ENCODE measurements at places on chromosomes 5 and 9. TPM values are rescaled to one million over a fixed set of nuclear protein-coding genes. Genes with fewer than 3 reads are reported as not detected.

DNA sequence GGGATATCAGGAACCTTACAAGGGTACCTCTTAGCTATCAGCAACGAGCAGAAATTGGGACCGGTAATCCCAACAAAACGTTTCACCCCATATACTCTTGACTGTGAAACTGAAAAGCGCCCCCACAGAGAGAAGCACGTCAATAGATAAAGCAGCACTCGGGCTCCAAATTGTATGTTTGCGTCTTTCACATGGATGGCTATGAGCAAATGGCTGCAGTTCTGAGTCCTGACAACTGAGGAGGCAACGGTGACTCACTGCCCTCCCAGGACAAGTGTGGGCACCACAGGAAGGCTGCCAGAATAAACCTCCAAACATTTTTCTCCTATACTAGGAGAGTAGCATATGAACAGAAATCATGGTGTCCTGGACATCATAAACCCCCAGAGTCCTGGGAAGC is 36.6 kb downstream of the SEMA4D start:
- peak; percentile 95 for DNase-seq

- no peak for DNase-seq
Measured at GRCh38 chr9:695252-695651, 146.2 kb upstream of the DMRT1 start.

DNA sequence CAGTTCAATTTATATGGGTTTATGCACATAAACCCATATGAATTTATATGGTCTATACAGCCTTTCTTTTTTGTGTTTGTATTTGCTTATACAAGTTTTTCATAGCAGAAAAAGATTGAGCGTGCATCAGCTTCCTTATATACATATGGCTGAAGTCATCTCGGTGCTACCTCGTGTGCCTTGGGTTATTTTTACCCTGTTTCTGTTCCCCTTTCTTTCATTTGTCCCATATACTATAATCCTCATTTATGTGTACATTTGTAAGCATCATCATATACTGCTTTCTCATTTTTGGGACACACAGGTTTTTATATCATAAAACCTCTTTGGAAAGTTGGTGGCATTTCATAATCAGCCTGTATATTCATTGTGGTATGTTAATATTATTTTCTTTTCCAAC is 107.8 kb upstream of the ADAMTSL1 start:
- no peak for DNase-seq

DNA sequence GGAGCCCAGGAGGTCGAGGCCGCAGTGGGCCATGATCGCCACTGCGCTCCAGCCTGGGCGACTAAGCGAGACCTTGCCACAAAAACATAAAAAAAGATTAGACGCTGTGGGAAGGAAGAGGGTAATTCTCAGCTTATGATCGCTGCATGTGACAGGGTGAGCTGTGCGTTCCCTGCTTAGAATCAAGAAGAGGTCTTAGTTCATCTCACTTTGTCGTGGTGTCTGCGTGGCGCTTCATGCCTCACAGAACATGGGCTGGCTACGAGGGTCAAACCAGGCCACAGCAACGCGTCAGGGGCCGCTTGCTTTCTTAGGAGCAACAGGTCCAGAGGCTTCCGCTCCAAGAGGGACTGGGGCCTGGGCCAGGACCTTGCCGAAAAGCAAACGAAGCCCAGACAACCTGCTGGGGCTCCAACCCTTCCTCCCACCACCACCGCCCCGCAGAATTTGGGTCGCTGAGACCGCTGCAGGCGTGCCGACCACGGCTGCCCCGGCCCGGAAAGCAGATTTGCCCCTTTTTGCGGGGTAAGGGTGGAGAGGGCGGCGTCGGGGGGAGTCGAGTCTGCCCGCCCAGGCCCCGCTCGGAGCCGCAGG is 10.0 kb upstream of the GRIN1 start:
- no peak for DNase-seq

DNA sequence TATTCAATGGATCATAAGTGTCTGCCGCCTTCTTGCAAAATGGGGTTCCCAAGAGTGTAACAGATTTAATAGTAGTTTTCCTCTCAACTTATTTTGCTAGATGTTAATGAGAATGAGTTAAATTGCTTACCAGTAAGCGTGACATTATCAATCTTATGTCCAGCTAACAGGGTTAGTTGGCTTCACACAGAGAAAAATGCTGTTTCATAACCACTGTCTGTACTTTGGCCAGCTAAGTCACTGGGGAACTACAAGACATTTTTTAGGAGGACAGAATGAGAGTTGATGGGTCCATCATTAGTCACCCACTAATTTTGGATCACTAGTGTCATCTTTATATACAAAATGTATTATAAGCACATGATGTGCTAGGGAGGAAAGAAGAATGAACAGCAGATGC is 1.4 kb downstream of the CDC37L1 start:
- peak; percentile 42 for DNase-seq

- DNase-seq, result no peak
Measured at GRCh38 chr5:14810282-14810681, 61.3 kb downstream of the ANKH start.

DNA sequence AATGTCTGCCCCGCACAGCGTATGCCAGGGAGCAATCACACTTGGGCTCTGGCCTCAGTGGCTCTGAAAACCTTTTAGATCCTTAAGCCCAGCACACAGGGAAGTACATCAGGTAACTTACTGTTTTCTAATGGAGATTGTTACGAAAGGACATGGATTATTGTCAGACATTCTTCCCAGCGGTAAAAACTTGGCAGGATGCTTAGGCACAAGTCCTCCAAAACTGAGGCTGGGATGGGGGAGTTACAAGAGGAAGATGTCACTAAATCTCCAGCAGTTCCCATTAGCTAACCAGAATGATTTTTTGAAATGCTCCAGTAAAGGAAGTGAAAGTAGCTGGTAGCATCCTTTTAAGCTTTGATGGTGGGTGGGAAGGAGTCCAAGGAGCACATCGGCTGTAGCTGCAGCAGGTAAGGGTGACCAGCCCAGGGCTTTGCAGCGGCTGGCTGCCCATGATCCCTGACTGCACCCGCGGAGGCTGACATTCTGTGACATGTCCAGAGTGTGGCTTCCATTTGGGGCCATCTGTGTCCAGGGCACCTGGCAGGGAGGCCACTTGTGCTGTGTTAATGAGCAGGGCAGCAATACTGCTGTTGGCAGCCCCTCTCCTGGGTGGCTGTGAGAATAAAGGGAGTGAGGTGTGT is 165.8 kb downstream of the GADD45G start:
- DNase-seq, result no peak

GRCh38 chr9:109816490-109816889 is 36.5 kb downstream of the PALM2AKAP2 start:
- peak; percentile 100 for DNase-seq

DNA sequence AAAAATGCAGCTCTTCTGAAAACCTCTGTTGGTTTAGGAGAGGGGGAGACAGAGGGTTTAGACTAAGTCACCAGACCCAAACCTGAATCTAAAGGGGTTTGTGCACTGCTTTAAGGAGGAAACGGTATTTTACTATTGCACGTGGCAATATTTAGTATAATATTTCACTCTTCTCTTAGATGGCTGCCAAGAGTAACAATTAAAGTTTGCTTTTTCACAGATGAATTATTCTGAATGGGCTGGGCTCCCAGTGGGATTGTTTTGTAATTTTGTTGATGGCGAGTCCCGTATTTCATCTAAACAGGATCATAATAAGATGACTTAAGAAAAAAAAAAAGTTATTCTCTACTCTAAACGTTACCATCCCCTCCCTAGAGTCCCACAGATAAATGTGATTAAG is 245.4 kb downstream of the PCSK5 start:
- no peak for DNase-seq

- peak; percentile 38 for DNase-seq
Measured at GRCh38 chr9:37197158-37198038, 77.0 kb downstream of the ZCCHC7 start.

- DNase-seq, result no peak
Measured at GRCh38 chr5:10801931-10802666, 41.1 kb upstream of the DAP start.

GRCh38 chr5:169450464-169450863 is 133.1 kb upstream of the SPDL1 start:
- DNase-seq, result no peak

DNA sequence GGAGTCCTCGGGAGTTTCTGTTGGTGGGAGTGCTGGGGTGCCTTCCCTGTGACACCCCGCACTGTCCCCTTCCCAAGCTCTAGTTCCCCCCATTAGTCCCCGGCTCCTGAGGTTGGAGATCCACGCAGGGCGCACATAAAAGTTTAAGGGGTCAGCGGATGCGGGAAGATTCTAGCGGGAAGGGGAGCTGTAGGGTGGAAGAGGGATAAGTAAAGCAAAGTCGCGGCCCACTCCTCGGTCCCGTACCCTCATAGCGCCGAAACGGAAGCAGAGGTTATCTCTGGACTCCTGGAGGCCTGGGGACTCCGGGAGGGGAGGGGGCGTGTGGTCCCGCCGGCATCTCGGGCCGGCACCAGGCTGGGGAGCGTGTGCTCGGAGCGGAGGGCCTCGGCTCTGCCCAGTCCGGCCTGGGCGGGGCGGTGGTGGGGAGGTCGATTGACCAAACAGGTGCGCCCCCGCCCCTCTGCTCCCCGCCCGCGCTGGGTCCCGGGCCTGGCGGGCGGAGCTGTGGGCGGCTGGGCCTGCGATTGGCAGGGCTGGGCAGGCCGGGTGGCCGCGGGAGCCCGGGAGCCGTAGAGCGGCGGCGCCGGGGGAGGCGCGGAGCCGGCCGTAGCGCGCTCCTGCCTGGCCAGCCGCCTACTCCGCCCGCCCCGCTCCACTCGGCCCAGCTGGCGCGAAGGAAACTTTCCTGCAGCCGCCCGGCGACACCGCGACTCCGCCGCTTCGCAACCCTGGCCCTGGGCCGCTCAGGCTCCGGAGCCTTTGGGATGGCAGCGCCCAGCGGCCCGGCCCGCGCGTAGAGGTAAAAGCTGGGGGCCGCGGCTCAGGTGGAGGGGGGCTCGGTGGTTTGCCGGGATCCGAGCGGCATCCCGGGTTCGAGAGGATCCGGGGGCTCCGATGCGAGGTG is 52.2 kb upstream of the DAB2IP start:
- DNase-seq, result no peak

GRCh38 chr5:92552206-92553160 is 1028.5 kb downstream of the NR2F1-AS1 start:
- DNase-seq, result peak; percentile 92

- DNase-seq, result no peak
Measured at GRCh38 chr9:72427801-72428200, 62.8 kb upstream of the ZFAND5 start.

- DNase-seq, result no peak
Measured at GRCh38 chr5:152642880-152643279, 237.8 kb upstream of the NMUR2 start.

DNA sequence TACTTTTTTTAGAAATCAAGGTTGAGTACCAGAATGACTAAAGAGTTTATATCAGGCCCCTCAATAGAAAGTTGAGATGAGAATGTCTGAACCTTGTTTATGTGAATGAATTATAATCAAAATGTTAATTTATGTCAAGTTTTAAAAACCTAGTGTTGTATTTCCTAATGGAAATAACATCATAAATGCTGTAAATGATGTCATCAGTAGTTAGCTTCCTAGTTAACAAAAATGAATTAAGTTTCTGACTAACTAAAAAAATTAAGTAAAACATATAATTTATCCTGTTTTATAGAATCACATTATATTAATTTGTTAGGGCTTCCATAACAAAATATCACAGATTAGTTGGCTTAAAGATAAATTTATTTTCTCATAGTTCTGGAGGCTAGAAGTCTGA is 45.0 kb upstream of the CCNH start:
- no peak for DNase-seq

DNA sequence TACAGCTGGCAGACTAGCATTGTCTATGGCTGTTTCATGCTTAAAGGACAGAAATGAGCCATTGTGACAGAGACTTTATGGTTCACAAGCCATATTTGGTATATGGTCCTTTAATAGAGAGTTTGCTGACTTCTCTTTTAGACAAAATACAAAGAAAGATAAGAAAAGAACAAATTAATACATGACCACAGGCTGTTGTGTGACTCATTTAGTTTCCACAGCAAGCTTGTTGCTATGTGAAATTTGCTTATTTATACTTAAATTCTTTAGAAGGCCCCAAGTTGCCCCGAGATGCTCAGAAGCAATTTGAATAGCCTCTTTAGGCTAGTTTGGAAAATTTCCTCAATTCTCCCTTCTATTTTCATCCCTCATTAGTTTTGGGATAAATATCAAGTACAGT is 315.3 kb upstream of the RPS23 start:
- DNase-seq, result peak; percentile 79

DNA sequence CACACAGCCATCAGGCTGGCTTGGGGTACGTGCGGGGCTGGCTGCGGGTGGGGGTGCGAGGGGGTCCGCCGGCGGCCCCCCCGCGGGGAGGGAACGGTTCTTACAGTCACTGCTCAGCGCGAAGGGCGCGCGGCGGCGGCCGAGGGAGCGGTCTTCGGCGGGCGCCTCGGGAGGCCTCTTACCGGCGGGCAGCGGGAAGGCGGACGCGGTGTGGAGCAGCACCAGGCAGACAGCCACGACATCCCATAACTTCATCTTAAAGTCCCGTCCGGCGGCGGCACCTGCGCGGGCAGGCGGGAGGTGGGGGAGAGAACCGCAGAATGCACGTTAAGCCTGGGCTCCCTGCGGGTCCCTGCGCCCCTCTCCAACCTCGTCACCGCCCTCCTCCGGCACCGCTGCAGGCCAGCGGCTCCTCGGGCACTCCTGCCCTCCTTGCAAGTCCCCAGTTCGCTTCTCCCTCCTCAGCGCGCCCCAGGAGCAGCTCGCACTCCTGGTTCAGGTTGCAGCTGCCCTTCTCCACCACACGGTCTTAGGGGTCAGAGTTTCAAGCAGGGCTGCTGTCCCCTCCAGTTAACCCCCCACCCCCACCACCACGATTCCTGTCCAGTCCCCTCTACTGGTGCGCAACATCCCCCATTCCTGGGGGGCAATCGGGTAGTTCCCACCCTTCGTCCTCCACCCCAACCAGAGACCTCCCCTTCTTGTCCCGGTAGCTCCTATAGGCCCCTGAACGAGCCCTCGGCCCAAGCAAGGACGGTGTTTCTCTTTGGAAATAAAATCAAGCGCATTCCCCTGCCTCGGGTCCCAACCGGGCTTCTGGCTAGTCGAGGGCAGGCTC is 5.1 kb downstream of the GDNF start:
- DNase-seq, result peak; percentile 24

GRCh38 chr5:123700624-123701287 is 188.8 kb downstream of the CSNK1G3 start:
- peak; percentile 98 for DNase-seq

DNA sequence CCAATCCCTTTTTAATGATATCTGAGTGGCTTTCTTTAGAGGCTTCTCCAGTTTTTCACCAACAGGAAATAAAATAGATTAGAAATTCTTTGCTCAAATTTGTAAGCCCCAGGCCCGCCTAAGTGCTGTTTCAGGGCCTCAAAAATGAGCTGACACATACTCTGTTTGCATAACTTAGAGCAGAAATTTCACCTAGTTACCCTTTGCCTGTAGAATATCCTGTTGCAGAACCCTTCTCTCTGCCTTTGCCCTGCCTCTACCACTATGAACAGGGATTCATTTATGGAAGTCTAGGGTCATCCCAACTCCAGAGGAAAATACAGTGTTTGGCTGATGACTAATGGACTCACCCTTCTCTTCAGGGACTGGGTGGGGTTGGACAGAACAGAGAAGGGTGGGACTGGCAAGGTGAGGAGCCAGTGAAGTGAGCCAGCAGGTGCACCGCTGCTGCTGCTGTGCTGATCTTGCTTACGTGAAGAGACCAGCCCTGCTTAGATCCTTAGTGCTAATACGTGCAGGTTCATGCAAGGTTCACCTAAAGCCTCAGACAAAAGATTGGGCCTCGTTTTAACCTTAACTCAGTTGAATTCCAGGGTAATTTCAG is 22.8 kb downstream of the OSTF1 start:
- DNase-seq, result no peak

FCN2 gene
- not detected for total RNA-seq

PDLIM4 gene
- 25.0 TPM for total RNA-seq

PCDHB7 gene
- 2.1 TPM for total RNA-seq

CSNK1A1 gene
- 247 TPM for total RNA-seq

C5orf58 gene
- not detected for total RNA-seq

PIGO gene
- total RNA-seq, result 27.5 TPM

AJM1 gene
- total RNA-seq, result 0.15 TPM

All from M059J (cell line).